ENCODE measurements at places on chromosomes 11 and 22.

DNA sequence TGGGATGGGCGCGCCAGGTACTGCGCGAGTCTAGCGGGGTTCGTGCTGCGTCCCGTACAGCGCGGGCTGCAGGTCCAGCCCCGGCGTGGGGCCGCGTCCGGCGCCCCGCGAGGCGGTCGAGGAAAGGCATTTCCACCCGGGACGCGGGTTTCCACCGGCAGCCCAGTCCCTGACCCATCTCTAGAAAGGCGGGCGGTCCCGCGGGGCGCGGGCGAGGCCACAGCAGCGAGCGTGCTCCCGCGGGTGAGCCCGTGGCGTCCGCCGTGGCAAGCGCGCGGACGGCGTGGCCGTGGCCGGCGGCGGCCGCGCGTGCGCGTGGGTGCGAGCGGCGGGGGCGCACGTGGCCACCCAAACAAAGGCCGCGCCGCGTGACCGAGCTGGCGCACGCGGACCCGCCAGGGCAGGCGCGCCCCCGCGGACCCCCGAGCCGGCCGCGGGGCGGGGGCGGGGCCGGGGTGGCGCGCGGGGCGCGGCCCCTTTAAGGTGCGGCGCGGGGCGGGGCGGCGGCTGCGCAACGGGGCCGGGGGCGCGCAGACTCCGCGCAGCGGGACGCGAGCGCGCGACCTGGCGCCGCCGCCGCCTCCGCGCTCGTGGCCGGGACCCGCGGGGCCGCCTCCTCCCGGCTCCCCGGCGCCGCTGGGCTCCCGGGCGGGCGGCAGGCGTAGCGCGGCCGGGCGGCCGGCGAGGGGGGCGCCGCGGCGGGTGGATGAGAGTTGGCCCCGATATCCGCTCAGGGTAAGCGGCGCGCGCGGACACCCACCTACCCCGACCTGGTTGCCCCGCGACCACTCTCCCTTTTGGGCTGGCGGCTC, 39.3 kb upstream of the CELSR1 start:
- DNase-seq: peak; percentile 88

GRCh38 chr11:41413843-41414242, 45.6 kb downstream of the LRRC4C start:
- no peak for DNase-seq

- DNase-seq: no peak
These were observed 382 bp downstream of the RASSF10 start for GRCh38 chr11:13009476-13009920.

DNA sequence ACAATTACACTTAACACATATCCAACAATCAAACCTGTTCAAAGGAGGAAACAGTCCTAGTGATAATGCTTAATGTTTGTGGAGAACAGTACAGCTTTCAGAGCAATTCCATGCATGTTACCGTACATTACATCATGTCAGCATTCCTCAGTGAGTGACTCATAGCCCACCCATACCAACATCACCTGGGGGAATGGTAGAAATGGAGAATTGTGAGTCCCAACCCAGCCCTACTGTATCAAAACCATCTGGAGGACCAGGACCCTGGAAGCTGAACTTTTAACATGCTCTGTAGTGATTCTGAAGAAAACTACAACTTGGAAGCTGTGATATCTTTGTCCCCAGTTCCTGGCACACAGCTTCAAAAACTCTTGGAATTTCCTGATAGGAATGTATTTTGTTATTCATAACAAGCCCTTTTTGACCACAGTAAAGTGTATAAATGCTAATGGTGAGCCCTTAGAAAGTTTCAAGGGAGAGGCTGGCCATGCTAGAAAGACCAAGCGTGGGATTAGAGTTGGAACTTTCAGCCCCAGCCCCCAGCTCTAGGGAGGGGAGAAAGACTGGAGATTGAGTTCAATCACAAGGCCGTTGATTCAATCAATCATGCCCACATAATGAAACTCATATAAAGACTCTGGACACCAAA, 301.1 kb downstream of the BUD13 start:
- no peak for DNase-seq

- no peak for DNase-seq
These were observed 25.0 kb downstream of the MTMR3 start for GRCh38 chr22:29907753-29908515.
